ENCODE measurements at places on chromosomes 12 and 14.

DNA sequence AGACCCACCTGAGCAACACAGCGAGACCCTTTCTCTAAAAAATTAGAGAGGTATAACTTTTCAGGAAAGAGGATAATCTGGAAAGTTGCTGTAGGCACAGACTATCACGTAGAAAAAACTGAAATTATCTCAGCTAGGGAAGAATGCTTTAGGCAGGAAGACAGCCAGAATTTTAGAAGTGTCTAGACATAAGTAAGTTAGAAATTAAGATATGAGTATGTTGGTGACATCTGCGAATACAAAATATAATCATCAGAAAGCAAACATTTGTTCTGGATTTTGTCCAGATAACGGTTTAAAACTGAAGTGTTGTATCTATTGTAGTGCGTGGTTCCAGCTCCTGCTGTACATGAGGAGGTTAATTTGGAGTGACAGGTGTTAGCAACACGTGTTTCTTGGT lies 123.2 kb downstream of the FBXL14 start:
- DNase-seq, result no peak

DNA sequence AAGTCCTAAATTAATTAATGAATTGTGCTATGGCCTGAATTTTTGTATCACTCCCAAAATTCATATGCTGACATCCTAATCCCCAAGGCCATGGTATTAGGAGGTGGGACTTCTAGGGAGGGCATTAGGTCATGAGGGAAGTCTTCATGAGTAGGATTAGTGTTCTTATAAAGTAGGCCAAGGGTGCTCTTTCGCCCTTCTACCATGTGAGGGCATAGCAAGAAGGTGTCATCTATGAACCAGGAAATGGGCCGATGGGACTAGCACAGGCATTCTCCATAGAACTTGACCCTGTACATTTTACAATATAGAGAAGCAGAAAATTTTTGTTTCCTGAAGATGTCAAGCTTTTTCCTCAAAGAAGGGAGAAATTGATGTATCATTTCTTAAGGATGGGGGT lies 12.5 kb downstream of the SYT10 start:
- no peak for DNase-seq

- DNase-seq, result no peak
These were observed 71.3 kb downstream of the SUSD6 start for GRCh38 chr14:69682621-69683263.

GRCh38 chr14:100126401-100126800 lies 33.0 kb downstream of the DEGS2 start:
- no peak for DNase-seq

DNA sequence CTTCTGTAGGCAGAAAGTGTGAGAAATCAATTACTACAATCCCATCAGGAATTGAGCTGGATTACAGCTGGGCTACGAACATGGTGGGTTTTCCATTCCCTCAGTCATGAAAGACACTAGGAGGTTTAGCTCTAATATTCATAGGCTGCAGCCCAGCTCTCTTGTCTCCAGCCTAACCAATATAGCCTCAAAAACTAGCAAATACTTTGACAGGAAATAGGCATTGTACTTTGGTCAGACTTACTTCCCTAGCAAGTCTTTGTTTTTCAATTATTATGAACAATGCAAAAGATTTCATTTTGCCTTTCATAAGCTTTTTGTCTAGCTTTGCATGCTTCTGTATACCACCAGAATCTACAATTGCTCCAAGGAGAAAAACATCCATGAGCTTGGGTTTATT lies 296.2 kb downstream of the GPHN start:
- no peak for DNase-seq
